ENCODE measurements at places on chromosomes 4 and X.

GRCh38 chrX:27746516-27746915, 61.3 kb upstream of the MAGEB10 start:
- no peak for DNase-seq

DNA sequence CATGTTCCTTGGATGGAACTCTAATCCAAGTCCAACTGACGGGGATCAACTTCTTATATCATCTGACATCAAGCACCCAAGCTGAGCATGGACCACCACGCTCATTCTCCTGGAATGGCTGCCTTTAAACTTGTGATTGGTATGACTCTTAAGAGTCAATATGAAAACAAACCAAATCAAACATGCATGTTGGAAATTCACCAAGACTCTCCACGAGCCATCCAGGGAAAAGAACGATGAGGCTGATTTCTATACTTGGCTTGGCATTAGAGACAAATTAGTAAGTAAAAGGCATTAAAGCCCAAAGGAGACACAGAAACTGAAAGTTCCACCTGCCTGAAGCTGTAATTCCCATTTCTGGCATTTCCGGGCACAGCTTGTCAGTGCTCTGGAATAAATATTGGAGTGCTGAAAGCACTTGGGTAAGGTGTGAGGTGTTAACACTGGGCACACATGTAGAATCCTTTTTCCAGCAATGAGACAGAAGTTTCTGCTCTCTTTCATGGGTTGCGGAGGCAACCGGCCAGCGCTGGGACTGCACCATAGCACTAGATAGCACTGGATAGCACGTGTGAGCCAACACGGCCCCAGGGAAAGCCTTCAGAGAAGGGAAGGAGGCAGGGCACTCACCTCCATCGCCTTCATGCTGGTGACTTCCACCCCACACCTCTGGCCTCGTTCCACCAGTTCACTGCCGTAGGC, 42.1 kb upstream of the CENPU start:
- DNase-seq, result no peak

GRCh38 chr4:110484767-110485166, 8.8 kb downstream of the ENPEP start:
- no peak for DNase-seq

DNA sequence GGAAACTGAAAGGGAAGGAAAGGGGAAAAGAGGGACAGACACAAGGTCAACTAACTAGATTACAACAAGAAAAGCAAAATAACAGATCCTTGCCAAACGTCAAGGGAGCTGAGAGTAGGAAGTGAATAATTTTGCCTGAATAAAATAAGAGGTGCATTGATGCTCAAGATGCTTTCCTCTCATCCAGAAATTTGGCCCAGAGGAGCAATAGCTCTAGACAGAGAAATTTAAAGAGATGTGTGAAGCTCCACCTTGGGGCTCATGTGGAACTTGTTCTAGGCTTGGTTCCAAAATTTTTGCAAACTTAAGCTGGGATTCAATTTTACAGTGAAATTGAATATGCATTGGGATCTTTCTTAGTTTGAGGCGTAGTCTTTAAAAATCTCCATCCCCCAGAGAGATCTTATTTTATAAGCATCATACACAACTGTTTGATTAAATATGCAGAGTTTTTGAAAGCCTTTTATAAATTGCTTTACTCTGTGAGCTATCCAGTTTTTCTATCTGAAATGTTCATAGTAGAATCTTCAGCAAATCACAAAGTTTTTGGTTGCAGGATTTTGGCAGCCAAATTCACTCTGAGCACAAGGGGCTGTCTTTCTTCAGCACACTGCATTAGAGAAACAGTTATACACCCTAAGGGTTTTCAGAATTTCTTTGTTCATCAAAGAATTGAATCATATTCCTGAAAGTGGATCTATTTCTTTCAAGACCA, 1159.5 kb downstream of the ADGRL3 start:
- no peak for DNase-seq

GRCh38 chr4:123050018-123050417, 127.6 kb upstream of the NUDT6 start:
- DNase-seq, result no peak
